ENCODE measurements at places on chromosomes 16 and 17. TPM values are rescaled to one million over a fixed set of nuclear protein-coding genes. Genes with fewer than 3 reads are reported as not detected.

The TEKT5 gene
- total RNA-seq: 0.92 TPM

The ZNF385C gene
- total RNA-seq: not detected

The SPN gene
- 31.2 TPM for total RNA-seq

The KCNH4 gene
- total RNA-seq: not detected

The EVI2B gene
- total RNA-seq: 3.5 TPM

The CCL17 gene
- total RNA-seq: not detected

The GP1BA gene
- 2.3 TPM for total RNA-seq

The SLC52A1 gene
- total RNA-seq: not detected

The PIGL gene
- 9.8 TPM for total RNA-seq

The TRPV3 gene
- 0.33 TPM for total RNA-seq

The KRT31 gene
- total RNA-seq: not detected

The FSCN2 gene
- total RNA-seq: 0.42 TPM

GRCh38 chr16:47018223-47018891 lies 44.9 kb upstream of the DNAJA2 start:
- no peak overlapping the region for H3K4me3 ChIP-seq
- no peak overlapping the region for H3K27ac ChIP-seq
- DNase-seq: no peak
- H3K36me3 ChIP-seq: no peaks in the 10 kb centered on the region

DNA sequence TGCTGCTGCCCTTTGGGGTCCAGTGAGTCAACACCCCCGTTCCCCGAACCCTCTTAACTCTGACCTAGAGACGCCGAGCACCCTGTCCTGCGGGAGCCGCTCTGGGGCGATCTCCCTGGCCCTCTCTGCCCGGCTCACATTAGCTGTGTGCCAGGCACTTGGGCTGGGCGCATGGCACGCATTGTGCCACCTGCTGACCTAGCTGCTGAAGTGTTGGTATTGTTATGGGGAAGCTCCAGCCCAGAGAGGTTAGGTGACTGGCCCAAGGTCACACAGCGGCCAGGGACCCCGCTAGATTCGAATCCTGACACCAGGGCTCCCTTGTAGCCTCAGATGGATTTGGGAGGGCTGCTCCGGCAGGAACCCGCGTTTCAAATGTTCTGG lies 1.1 kb downstream of the HSD17B1 start:
- peaks cover 17% of the 10 kb centered on the region for H3K4me1 ChIP-seq
- DNase-seq: no peak
- peak overlapping the region; percentile 71 for H3K4me3 ChIP-seq
- peak overlapping the region; percentile 88 for H3K27ac ChIP-seq

DNA sequence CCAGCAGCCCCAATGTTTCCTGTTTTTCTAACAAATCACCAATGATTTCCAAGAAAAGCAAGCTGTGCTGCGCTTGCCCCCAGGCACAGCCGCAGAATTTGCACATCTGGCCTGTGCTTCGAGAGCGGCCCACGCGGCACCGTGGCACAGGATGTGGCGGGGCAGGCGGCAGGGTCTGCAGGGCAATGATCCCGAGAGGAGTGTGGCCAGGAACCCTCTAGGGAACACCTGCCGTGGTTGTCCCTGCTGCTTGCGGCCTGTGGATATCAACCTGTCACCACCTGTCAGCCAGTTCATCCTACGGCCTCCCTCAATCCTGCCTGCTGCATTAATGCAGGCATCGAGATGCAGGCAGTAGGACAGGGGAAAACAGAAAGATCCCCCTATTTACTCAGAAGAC lies 24.0 kb downstream of the PIK3R5 start:
- no peak overlapping the region for H3K4me3 ChIP-seq
- H3K4me1 ChIP-seq: no peaks in the 10 kb centered on the region
- H3K27ac ChIP-seq: no peak overlapping the region
- no peaks in the 10 kb centered on the region for H3K36me3 ChIP-seq

DNA sequence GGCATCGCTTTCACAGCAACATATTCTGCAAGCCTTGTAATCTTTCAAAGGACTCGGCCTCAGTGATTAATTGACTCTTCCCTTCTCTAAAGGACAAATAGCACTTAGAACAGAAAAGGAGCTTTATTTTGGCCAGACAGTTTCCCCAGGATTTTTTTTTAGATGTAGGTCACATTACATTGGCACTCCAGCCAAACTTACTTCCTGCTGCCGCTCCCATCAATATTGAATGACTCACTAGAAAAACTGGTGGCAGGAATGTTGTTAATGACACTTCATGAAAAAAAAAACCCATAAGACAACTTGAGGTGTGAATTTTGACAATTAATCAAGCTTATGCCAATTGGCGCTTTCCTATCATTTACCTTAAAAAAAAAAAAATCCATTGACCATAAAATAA lies 432.6 kb downstream of the TOX3 start:
- no peak for DNase-seq
- H3K27ac ChIP-seq: no peak overlapping the region

DNA sequence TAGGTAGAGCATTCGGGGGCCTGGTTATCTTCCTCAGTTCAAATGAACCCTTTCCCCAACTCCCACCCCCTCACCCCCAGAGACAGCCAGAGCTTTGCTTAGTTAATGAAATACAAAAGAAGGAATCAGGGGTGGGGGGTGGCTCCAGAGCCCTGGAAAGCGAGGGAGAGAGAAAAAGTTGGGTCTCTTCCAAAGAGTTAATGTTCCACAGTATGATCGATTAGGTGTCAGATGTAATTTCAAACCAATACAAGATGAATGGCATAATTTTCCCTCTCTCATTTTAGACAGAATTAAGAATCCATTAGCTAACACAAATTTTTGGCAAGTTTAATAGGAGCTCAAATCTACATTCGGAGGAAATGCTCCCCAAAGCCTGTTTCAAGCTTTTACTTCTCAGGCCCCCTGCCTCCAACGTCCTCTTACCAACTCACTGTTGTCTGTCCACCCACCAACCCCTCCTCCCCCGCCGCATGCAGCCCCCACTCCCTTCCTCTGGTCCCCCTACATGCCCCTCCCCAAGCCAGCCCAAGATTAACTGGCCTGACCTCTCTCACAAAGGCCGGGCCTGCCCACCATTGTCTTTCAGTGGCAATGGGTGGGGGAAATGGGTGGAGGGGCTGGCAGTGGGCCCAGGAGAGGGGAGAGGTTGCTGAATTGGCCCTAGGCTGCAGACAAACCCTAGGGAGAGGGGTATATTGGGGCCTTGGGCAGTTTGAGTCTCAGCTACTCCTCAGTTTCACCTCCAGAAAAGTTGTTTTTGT lies 28.2 kb downstream of the NEUROD2 start:
- H3K4me3 ChIP-seq: no peak overlapping the region
- DNase-seq: peak; percentile 54
- peaks cover 9% of the 10 kb centered on the region for H3K4me1 ChIP-seq

DNA sequence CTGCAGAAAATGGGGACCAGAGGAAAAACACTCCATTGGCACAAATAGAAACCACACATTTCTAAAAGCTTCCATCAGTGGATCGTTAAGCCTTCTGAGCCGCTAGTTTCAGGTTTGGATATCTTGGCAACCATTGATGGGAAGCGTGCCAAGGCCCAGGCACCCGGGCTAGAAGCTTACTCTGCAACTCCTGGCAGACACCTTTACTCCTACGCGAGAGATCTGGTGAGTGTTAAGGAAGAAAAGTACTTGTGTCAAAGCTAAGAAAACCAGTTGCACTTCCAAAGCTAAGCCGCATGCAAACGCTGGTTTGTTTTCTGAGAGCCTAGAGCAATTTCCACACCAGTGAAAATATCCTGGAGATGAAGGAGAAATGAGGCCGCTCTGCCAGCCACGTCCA lies 472.4 kb downstream of the PMP22 start:
- no peaks in the 10 kb centered on the region for H3K4me1 ChIP-seq
- no peaks in the 10 kb centered on the region for H3K36me3 ChIP-seq
- DNase-seq: no peak
- H3K27ac ChIP-seq: no peak overlapping the region
- no peak overlapping the region for H3K4me3 ChIP-seq

DNA sequence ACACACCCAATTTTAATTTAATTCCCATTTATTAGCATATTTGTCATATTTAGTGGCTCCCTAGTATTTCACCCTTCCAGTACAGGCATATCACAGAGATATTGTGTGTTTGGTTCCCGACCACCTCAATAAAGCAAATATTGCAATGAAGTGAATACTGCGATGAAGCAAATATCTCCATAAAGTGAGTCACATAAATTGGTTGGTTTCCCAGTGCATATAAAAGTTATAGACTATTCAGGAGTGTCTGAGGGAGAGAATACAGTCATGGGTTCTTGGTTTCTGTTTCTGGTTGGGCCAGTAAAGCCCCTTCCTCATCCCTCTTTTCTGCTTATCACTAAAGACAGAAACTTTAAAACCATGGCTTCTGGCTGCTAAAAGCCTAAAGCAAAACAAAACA lies 295.4 kb upstream of the AXIN2 start:
- DNase-seq: no peak
- no peak overlapping the region for H3K4me3 ChIP-seq
- H3K27ac ChIP-seq: no peak overlapping the region

- H3K27ac ChIP-seq: peak overlapping the region; percentile 61
- DNase-seq: peak; percentile 41
- no peaks in the 10 kb centered on the region for H3K36me3 ChIP-seq
- no peaks in the 10 kb centered on the region for H3K27me3 ChIP-seq
Measured at GRCh38 chr16:23509782-23510163, 521 bp downstream of the GGA2 start.

GRCh38 chr17:48749621-48750553 lies 21.3 kb upstream of the HOXB13 start:
- no peak overlapping the region for H3K4me3 ChIP-seq
- peaks cover 4% of the 10 kb centered on the region for H3K4me1 ChIP-seq
- no peak overlapping the region for H3K27ac ChIP-seq
- H3K36me3 ChIP-seq: no peaks in the 10 kb centered on the region
- peaks cover 48% of the 10 kb centered on the region for H3K27me3 ChIP-seq
- no peak for DNase-seq

- H3K4me3 ChIP-seq: peak overlapping the region; percentile 98
- H3K36me3 ChIP-seq: no peaks in the 10 kb centered on the region
- DNase-seq: no peak
- peak overlapping the region; percentile 86 for H3K27ac ChIP-seq
- H3K4me1 ChIP-seq: peaks cover 50% of the 10 kb centered on the region
Measured at GRCh38 chr17:62064029-62064790, 868 bp downstream of the MED13 start.

DNA sequence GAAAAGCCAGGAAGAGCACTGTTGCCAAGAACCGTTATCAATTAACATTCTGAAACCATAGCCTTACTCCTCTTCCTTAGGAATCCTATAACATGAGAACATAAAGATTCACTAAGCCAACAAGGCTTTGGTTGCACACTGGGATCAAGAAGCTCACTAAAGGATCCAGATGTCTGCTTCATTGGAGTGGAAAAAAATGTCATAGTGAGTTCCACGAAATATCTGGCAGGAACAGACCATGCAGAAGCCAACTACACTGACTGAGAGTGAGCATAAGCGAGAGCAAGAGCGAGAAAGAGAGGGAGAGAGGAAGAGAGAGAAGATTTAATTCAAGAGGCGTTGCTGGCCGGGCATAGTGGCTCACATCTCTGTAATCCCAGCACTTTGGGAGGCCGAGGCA lies 13.4 kb upstream of the MEIOC start:
- no peaks in the 10 kb centered on the region for H3K27me3 ChIP-seq
- H3K36me3 ChIP-seq: no peaks in the 10 kb centered on the region
- H3K27ac ChIP-seq: no peak overlapping the region

GRCh38 chr17:28343491-28343932 lies 8.0 kb downstream of the TNFAIP1 start:
- H3K36me3 ChIP-seq: peaks cover 54% of the 10 kb centered on the region
- H3K27ac ChIP-seq: peak overlapping the region; percentile 56
- no peak overlapping the region for H3K4me3 ChIP-seq
- H3K4me1 ChIP-seq: peaks cover 59% of the 10 kb centered on the region
- H3K27me3 ChIP-seq: no peaks in the 10 kb centered on the region

- H3K36me3 ChIP-seq: peaks cover 19% of the 10 kb centered on the region
- no peak overlapping the region for H3K4me3 ChIP-seq
- H3K4me1 ChIP-seq: no peaks in the 10 kb centered on the region
- no peak for DNase-seq
Measured at GRCh38 chr16:8713635-8714172, 39.3 kb downstream of the ABAT start.

- H3K36me3 ChIP-seq: peaks cover 30% of the 10 kb centered on the region
- H3K27me3 ChIP-seq: no peaks in the 10 kb centered on the region
- DNase-seq: no peak
Measured at GRCh38 chr16:74298104-74298503, 1.5 kb downstream of the PSMD7 start.

DNA sequence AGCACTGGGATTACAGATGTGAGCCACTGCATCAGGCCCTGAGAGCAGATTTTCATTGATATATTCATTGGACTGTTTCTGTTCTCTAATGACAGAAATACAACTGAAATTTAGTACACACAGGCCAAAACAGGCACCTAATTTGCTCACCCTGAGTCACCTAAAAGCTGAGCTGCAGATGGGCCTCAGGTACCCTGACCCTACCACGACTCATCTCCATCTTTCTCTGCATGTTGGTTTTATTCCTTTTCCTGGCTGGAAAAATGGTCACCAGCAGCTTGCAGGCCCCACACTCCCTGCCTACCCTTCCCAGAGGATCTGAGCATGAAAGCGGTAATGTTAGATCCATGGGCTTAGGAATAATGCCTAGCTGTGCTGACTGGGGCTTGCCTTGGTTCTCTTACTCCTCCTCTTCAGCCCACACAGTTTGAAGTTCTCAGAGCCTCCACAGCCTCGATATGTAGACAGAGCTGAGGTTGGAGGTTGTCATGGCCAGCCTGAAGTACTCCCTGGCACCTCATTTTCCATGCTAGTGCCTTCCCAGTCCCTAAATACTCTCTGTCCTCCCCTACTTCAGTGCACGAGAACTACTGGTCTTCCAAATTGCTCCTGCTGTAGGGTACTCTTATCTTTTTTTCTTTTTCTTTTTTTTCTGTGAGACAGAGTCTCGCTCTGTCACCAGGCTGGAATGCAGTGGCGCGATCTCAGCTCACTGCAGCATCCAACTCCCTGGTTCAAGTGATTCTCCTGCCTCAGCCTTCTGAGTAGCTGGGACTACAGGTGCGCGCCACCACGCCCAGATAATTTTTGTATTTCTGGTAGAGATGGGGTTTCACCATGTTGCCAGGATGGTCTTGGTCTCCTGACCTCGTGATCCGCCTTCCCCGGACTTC lies 51.1 kb downstream of the CENPV start:
- peaks cover 48% of the 10 kb centered on the region for H3K4me1 ChIP-seq
- no peaks in the 10 kb centered on the region for H3K27me3 ChIP-seq
- H3K4me3 ChIP-seq: no peak overlapping the region

- no peak overlapping the region for H3K27ac ChIP-seq
- H3K36me3 ChIP-seq: no peaks in the 10 kb centered on the region
- no peak for DNase-seq
Measured at GRCh38 chr17:47733674-47734410, 806 bp downstream of the TBX21 start.

GRCh38 chr17:57957886-57958285 lies 2.7 kb upstream of the CUEDC1 start:
- no peak overlapping the region for H3K4me3 ChIP-seq
- no peaks in the 10 kb centered on the region for H3K27me3 ChIP-seq
- H3K27ac ChIP-seq: no peak overlapping the region
- DNase-seq: no peak
- no peaks in the 10 kb centered on the region for H3K36me3 ChIP-seq
- H3K4me1 ChIP-seq: peaks cover 16% of the 10 kb centered on the region

- H3K27me3 ChIP-seq: no peaks in the 10 kb centered on the region
- H3K4me1 ChIP-seq: peaks cover 5% of the 10 kb centered on the region
- H3K27ac ChIP-seq: peak overlapping the region; percentile 94
Measured at GRCh38 chr16:22372882-22373661, 1.3 kb downstream of the CDR2 start.

- no peak for DNase-seq
- no peaks in the 10 kb centered on the region for H3K27me3 ChIP-seq
- H3K4me3 ChIP-seq: no peak overlapping the region
- no peak overlapping the region for H3K27ac ChIP-seq
Measured at GRCh38 chr16:26599785-26600104, 467.0 kb upstream of the C16orf82 start.

GRCh38 chr16:57622361-57623250 lies 5.8 kb upstream of the ADGRG1 start:
- H3K27ac ChIP-seq: no peak overlapping the region
- no peaks in the 10 kb centered on the region for H3K36me3 ChIP-seq
- no peaks in the 10 kb centered on the region for H3K4me1 ChIP-seq
- no peak for DNase-seq
- H3K4me3 ChIP-seq: no peak overlapping the region

Data from liver (tissue), 10 donors.